Stimulated activated CD8-positive, alpha-beta memory T cell treated with anti-CD3 and anti-CD28 coated beads, Interleukin-7, amount 100 ng/mL, for 1 hour (primary cell): ENCODE measurements at places on chromosomes 4 and X.

DNA sequence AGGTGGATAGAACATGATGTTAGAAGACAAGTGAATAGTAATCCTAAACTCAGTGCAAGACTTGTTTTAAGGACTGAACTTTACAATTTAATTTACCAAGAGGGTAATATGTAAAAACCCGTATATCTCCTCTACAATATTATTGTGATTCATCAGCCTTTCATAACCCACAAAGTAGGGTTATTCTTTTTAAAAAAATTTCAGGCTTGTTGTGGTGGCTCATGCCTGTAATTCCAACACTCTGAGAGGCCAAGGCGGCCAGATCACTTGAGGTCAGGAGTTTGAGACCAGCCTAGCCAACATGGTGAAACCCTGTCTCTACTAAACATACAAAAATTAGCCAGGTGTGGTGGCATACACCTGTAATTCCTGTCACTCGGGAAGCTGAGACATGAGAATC, 7.2 kb downstream of the IBSP start:
- DNase-seq: no peak

GRCh38 chr4:15077969-15078368, 75.7 kb downstream of the CPEB2 start:
- DNase-seq: no peak

GRCh38 chr4:40998675-40999358, 215.5 kb downstream of the APBB2 start:
- DNase-seq: no peak

DNA sequence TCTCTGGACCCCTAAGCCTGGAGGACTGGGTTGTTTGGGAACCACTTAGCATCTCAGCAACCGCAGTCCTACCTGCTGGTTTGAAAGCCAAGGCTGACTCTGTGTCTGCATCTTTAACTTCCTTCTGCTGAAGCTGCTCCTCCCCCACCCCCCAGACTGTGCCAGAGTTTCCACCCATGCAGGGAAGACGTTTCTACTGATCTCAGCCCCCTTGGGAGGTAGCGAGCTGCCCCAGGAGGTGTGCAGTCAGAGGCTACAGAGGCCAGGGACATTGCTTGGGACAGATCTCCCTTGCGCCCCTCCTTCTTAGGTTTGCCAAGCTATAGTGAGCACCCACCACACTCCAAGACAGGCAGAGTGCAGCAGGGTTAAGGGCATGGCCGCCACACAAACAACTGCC, 4.7 kb upstream of the FATE1 start:
- DNase-seq: no peak

DNA sequence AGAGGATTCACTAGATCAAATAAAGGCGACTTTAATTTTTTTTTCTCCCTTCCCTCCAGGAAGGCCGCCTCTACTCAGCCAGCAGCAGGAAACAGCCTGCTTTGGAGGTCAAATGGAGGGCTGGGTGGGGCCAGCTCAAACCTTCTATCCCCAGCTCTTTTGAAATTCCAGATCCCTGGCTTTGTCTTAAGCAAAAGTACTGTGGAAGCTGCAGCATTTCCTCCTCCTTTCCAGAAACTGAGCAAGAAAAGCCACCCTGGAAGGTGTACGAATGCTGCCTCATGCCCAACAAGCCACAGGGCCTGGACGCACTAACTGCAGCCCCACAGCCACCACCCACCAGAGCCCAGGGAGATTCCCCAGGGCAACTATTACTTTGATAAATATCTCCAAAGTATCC, 55.1 kb upstream of the ZCCHC13 start:
- DNase-seq: no peak

DNA sequence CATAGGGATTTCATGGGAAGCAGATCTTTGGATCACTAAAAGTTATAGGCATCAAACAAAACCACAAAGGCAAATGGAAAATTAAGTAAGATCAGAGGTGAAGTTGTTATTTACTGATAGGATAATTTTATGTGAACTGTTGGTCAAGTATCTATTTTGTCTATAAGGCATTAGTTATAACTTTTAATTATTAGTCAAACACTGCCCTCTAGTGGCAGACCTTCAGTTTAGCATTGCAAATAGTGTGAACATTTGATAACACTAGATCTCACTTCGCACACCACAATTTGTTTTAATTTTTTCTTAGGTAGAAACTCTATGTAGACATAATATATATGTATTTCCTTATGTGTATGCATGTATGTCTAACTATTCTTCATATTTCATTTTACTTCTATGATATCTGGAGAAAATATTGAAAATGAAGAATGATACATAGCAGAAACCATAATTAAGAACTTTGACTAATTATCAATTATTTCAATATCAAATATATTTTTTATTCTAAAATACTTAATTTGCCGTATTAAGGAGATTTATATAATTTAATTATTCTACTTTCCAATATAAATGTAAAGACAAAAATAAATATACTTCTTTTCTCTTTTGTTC, 214.5 kb upstream of the TACR3 start:
- no peak for DNase-seq

GRCh38 chrX:35711281-35711680, 86.9 kb upstream of the MAGEB16 start:
- DNase-seq: no peak

DNA sequence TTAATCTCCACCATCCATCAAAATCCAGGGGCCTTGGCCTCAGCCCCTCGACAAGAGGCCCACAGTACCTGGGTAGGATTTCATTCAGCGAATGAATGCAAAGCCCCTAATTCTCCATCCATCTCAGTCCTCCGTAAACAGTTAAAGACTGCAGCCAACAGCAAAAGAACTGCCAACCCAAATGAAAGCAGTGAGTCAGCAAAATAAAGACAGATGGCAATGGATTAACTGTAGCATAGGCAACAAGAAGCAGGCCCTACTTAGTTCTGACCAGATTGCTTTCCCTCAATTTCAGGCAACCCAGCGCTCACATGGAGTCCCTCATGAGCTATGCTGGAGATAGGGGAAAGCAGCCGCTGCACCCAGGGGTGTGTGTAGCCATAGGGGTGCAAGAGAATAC, 21.4 kb downstream of the PLAC1 start:
- no peak for DNase-seq

GRCh38 chr4:26858947-26859401, 1.7 kb upstream of the STIM2 start:
- no peak for DNase-seq

- DNase-seq: no peak
Measured at GRCh38 chrX:50988649-50989048, 78.1 kb downstream of the BMP15 start.

- DNase-seq: no peak
Measured at GRCh38 chr4:140776556-140776955, 20.4 kb upstream of the TBC1D9 start.

GRCh38 chrX:19956306-19956705, 34.6 kb downstream of the BCLAF3 start:
- no peak for DNase-seq

- no peak for DNase-seq
Measured at GRCh38 chr4:13905543-13905942, 278.0 kb upstream of the BOD1L1 start.

DNA sequence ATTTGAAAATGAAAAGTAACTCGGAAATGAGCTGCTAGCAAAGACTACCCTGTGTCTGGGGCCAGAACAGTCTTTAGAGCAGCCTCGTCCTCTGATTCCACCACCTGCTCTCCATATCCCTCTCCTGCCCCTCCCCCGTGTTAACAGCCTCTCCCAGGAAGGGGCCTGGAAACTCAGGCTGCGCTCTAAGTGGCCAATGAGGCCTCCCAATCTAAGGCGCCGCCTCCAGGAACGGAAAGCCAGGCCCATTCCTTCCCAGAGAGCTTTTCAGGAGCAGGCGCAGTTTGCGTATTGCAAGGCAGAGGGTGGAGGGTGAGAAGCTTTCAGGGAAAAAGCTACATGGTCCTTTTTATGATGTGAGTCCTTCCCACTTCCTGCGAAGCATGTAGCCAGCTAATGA, 31.2 kb downstream of the RS1 start:
- no peak for DNase-seq

DNA sequence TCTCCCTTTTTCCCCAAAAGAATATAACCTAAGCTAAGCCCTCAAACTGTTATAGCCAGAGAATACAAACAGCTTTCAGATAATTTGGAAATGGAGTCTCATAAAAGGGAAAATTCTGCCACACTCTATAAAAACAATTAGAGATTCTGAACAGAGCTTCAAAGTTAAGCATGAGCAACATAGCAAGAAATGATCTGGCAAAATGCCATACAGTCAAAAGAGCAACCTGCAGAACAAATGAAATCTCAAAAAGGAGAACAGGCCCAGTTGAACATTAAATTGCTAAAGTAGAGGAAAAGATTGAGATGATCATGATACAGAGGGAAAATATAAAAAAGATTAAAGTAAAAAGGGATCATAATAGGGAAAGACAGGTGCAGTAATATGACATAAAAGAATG, 250.5 kb downstream of the TLL1 start:
- DNase-seq: no peak

GRCh38 chr4:189828081-189828697, 112.5 kb upstream of the FRG1 start:
- no peak for DNase-seq

GRCh38 chrX:104488811-104489210, 77.2 kb upstream of the IL1RAPL2 start:
- no peak for DNase-seq

DNA sequence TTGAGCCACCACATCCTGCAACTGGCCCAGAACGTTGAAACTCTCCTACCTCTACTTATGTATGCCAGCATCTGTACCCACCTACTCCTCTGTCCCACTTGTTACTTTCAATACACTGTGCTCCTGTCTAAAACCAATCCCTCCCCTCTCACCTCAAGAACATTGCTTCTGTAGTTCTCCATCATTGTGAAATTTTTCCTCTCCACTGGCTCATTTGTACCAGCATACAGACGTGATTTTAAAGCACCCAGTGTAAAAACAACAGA, 25.5 kb upstream of the USO1 start:
- no peak for DNase-seq

DNA sequence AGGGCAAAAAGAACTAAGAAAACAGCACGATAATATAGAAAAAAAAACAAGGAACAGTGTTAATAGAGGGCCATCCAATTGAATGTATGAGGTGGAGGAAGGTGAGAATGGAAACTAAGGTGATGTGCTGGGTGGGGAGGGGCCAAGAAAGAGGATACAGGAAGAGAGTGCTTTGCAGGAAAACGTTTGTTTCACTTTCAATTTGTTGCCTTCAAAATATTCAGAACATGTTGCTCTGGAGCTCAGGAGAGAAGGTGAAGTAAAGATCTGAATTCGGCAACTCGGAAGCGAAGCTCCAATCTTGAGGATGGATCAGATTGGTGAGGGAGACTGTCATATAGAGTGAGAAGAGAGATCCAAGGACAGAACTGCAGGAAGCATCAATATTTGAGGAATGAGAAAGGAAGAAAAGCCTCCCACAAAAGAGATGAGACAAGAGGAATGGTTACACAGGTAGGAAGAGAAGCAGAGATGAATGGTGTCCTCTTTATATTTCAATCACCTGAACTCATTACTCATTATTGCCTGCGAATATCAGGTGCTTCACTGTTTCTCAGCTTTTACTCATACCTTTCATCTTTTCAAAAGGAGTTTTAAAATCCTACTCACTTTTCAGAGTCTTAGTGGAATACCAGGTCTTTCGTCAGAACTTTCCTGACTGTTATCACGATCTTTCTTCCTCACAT, 14.7 kb upstream of the SEC24D start:
- DNase-seq: no peak

DNA sequence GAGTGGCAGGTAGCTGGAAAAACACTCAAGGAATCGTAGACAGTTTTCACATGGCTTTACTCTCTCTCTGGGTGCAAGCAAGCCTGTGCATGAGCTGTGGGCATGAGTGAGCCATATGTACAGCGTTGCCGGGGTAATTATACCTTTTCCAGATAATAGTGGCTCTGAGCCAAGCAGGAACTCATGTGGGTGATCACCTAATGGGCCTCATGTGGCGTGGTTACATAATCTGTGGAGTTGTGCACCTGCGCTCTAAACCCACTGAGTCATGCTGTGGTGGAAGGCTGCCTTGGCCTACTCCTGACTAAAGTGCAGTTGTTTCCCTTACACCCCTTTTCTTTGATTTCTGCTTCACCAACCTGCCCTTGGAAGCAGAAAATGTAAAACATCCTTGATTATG, 1564.5 kb upstream of the PCDH10 start:
- no peak for DNase-seq

- DNase-seq: no peak
Measured at GRCh38 chrX:11953615-11954014, 184.7 kb upstream of the FRMPD4 start.

- DNase-seq: no peak
Measured at GRCh38 chrX:32045149-32045548, 973.3 kb upstream of the FTHL17 start.

DNA sequence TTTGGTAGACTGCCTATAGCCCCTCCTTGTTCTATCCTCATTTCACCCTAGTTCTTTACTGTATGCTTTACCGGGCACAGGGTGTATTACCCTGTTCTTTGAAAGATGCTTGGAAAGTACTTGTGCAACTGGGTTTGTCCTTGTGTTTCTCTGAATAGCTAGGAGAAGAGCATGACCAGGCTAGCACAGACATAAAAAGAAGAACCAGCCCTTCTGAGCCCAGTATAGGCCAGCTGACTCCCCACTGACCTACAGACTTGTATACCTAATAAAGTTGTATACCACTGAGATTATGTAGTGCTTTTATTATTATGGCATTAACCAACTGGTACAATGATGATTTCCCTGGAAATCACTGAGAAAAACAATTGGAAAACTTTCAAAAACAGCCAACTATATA, 15.0 kb downstream of the CFI start:
- no peak for DNase-seq

DNA sequence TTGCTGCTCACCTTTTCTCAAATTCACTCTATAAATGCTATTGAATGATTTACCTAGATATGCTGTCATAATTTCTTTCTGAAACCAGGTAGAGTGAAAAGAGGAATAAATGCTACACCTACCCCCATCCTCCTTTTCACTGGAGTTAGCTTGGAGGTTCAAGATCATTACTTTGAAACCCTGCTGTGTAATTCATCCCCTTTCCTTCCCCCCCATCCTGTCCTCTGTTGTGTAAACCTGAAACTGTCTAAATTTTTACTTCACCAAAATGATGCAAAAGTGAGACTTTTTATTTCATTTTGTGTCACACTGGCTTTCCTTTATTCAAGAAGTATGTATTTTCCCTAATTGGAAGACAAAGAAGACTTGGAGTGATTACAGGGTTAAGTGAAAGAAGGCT, 5.4 kb downstream of the ZCCHC18 start:
- no peak for DNase-seq
